ENCODE measurements at places on chromosomes 12 and 14.

DNA sequence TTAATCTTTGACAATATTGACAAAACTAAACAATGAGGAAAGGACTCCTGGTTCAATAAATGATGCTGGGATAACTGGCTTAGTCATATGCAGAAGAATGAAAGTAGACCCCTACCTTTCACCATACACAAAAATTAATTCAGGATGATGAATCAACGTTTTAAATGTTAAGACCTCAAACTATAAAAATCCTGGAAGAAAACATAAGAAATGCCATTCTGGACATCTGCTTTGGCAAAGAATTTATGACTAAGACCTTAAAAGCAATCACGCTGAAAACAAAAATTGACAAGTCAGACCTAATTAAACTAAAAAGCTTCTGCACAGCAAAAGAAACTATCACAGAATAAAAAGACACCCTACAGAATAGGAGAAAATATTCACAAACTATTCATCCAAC, 97.4 kb downstream of the LMNTD1 start:
- DNase-seq, result no peak

DNA sequence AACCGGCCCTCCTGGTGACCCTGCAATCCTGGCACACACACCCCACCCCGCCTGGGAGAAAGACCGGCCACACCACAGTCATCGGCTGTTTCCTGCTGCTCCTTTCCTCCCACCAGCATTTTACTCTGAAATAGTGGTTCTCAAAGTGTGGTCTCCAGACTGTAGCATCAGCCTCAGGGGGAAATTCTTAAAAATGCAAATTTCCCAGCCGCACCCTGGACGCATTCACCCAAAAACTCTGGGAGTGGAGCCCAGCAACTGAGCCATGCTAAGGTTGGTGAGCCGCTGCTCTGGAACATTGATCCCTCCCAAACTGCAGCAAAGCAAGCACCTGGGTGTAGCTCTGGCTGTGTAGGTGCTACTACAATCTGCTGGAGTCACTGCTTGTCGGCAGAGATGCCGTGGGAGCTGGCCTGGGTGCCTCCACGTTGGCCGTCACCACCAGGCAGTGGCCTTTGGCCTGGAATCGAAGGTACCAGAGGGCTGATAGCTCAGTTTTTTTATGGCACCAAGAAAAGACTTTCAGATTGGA, 38.4 kb upstream of the BCL2L14 start:
- no peak for DNase-seq

DNA sequence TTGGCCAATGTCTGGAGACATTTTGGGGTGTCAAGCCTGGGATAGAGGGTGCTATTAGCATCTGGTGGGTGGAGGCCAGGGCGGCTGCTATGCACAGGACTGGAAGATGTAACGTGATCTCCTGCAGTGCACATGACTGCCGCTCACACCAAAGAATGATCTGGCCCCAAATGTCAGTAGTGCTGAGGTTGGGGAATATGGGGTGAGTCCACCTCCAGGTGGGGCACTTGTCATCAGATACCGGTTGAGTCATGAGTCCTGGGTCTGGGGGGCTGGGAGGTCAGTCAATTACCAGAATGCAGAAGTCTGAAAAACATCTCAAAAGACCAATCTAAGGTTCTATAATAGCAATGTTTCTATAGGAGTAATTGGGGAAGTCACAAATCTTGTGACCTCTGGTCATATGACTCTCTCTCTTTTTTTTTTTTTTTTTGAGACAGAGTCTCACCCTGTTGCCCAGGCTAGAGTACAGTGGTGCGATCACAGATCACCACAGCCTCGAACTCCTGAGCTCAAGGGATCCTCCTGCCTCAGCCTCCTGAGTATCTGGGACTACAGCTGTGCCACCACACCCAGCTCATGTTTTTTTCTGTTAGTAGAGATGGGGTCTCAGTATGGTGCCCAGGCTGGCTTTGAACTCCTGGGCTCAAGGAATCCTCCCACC, 6.0 kb upstream of the SDSL start:
- DNase-seq, result no peak

GRCh38 chr12:7118881-7119280, 9.8 kb downstream of the RBP5 start:
- no peak for DNase-seq

DNA sequence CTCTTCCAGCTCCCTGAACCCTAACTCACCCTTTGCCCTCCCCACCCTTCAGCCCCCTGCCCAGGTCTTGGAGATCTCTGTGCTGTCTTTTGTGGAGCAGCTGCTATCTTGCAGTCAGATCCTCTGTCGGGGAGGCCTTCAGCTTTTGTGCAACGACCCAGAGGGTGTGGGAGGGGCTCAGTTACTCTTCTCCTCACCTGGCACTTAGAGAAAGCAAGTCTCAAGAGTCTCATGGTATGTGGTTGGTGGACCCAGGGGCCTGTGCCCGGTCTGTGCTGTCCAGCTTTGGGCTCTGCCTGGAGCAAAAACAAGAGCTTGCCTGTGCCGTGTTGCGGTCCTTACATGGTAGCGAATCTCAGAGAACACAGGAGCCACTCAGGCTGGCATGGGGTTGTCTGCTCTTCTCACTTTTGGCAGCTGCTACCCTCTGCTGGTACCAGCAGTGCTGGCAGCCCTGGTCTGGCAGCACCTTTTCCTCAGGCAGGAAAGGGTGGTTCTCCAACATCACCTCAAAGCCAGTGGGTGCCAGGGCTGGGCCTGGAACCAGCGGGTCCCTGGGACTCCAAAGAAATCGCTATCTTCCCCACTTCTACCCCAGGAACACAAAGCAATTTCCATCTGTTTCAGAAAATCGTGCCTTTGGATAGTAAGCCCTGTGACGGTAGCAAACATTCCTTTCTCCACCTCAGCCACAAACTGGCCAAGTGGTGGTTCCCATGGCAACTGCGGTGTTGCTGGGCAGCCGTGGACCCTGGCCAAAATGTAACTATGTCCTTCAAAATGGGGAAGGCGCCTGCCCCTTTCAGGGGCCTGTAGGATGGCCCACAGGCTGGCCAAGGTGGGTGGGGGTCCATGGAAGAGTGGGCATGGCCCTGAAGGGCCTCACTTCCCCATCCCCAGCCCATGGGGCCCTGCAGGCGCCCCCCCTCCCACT, 90.0 kb downstream of the RIN3 start:
- no peak for DNase-seq

DNA sequence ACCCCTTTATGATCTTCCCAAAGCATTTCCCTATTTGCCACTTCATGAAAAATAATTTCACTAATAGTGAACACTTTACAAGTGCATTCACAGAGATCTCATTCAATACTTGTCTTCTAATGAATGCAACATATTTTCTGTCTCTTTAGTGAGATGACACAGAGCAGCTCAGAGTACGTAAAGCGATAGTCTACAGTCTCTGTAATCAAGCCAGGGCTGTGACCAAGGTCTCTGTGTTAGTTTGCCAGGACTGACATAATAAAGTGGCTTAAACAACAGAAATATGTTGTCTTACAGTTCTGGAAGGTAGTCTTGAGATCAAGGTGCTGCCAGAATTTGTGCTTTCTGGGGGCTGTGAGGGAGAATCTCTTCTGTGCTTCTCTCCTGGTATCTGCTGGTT, 33.1 kb upstream of the FRS2 start:
- DNase-seq, result no peak

GRCh38 chr14:99647411-99647810, 2.5 kb downstream of the HHIPL1 start:
- DNase-seq, result no peak

Data from HCT116 (cell line).